ENCODE measurements at places on chromosomes 4 and X. TPM values are rescaled to one million over a fixed set of nuclear protein-coding genes. Genes with fewer than 3 reads are reported as not detected.

PIR gene
- 93.8 TPM for total RNA-seq

UGT2A3 gene
- not detected for total RNA-seq

IL13RA2 gene
- 0.20 TPM for total RNA-seq

SMR3B gene
- total RNA-seq, result not detected

CABS1 gene
- total RNA-seq, result not detected

PDZD4 gene
- 0.60 TPM for total RNA-seq

GAGE12E gene
- not detected for total RNA-seq

YIPF7 gene
- not detected for total RNA-seq

VSIG1 gene
- total RNA-seq, result 0.20 TPM

C4orf36 gene
- total RNA-seq, result not detected

ATP1B4 gene
- not detected for total RNA-seq

CT55 gene
- total RNA-seq, result not detected

TCP11X2 gene
- total RNA-seq, result not detected

SFRP2 gene
- not detected for total RNA-seq

TMEM271 gene
- total RNA-seq, result not detected

SHISA3 gene
- 0.44 TPM for total RNA-seq

ASB9 gene
- 2.6 TPM for total RNA-seq

KCNIP4 gene
- total RNA-seq, result not detected

PPID gene
- total RNA-seq, result 15.9 TPM

RTL5 gene
- 0.60 TPM for total RNA-seq

FGD1 gene
- total RNA-seq, result 1.1 TPM

GRPR gene
- under 0.01 TPM for total RNA-seq

USP51 gene
- 0.87 TPM for total RNA-seq

ATP6AP2 gene
- 78.7 TPM for total RNA-seq

ANXA3 gene
- 23.8 TPM for total RNA-seq

NPY1R gene
- total RNA-seq, result not detected

ARR3 gene
- not detected for total RNA-seq

ZNF711 gene
- 4.6 TPM for total RNA-seq

TDO2 gene
- not detected for total RNA-seq

SPATA4 gene
- not detected for total RNA-seq

UGT2A1 gene
- total RNA-seq, result not detected

RTL3 gene
- not detected for total RNA-seq

SOD3 gene
- not detected for total RNA-seq

SPANXN3 gene
- total RNA-seq, result not detected

MTMR8 gene
- 0.20 TPM for total RNA-seq

DGKK gene
- total RNA-seq, result not detected

PKD2 gene
- 14.9 TPM for total RNA-seq

COX7B2 gene
- not detected for total RNA-seq

SORBS2 gene
- 143 TPM for total RNA-seq

NEUROG2 gene
- not detected for total RNA-seq

MAP9 gene
- total RNA-seq, result under 0.01 TPM

TEC gene
- total RNA-seq, result 1.8 TPM
